ENCODE measurements at places on chromosomes 5 and 9.

DNA sequence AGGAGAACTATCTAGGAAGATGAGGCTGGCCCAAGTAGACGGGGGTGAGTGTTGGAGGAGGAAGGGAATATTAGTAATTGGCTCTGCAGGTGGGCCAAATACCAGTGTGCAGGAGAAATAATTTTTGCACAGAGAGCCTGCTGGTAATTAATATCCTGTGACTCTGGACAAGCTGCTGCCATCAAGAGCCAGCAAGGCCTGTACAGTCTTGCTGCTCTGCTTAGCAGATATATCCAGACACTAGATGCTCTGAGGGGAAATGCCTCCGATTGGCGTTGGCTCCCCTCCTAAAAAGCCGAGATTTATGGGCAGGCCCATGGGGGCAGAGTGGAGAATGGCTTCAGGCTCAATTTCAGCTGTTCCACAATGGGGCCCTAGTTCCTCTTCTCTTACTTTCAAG lies 29.6 kb upstream of the ASTN2 start:
- no peak for DNase-seq

DNA sequence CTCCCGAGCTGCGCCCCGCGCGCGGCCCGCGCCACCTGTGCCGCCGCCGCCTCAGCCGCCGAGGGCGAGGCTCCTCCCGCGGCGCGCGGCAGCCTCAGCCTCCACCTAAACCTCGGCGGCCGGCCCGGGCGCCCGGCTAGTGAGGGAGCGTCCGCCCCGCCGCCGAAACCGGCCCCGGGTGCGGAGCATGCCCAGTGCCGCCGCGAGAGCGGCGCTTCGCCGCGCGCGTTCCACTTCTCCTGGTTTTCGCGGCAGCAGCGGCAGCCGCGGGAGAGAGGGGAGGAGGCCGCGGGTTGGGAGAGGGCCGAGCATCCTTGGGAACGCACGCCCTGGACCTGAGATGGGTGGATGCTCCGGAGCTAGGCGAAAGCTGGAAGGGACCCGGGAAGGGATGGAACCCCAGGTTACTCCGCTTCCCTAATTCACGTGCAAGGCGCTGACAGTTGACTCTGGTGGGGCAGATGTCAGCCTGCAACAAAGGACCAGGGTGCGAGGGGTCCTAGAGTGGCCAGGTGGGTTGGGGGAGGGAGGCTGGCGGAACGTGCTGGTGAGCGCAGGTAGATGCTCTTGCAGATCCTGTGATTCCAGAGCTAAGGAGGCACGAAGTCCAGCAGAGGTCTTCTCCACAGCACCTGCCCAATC lies at the start of gene CTNND2:
CTNND2 (minus strand) TSS at position 182 of the 642 bp plus-strand sequence. CDS start 593 bp downstream, outside the sequence.
- peak; percentile 86 for DNase-seq

DNA sequence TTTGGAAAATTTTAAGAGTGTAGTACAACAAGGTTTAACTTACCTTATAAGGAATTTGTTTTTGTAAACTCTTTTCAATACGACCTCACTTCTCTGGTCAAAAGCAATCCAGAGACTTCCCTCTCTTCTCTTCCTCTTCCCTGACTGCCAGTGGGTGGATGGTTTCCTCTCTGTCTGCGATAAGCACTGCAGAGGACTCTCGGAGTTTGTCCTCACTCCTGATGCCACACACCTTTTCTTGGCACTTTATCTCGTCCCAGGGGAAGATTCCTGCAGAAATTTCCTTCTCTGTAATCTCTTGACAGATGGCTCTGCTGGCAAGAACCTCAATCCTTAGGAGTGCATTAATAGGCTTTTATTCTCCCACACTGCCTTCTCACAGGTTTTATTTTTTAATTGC lies 641.6 kb downstream of the NR2F1-AS1 start:
- no peak for DNase-seq

- no peak for DNase-seq
Observed at GRCh38 chr9:71826279-71826678, 58.0 kb upstream of the CEMIP2 start.

- DNase-seq, result no peak
Observed at GRCh38 chr9:104085525-104085924, 8.6 kb upstream of the SMC2 start.

GRCh38 chr9:35203528-35203927 lies 41.7 kb downstream of the UNC13B start:
- DNase-seq, result no peak

GRCh38 chr5:121138495-121138907 lies 674.4 kb downstream of the PRR16 start:
- no peak for DNase-seq

GRCh38 chr5:84688566-84688965 lies 303.9 kb upstream of the EDIL3 start:
- DNase-seq, result no peak

- no peak for DNase-seq
Observed at GRCh38 chr5:177023303-177023664, 788 bp downstream of the ZNF346 start.

GRCh38 chr5:156942064-156942463 lies 21.0 kb downstream of the TIMD4 start:
- DNase-seq, result no peak

All from NCI-H2227 treated with DMSO at 0.1 percent for 48 hours (cell line).